Brain microvascular endothelial cell (primary cell): ENCODE measurements at places on chromosomes 7 and 10.

DNA sequence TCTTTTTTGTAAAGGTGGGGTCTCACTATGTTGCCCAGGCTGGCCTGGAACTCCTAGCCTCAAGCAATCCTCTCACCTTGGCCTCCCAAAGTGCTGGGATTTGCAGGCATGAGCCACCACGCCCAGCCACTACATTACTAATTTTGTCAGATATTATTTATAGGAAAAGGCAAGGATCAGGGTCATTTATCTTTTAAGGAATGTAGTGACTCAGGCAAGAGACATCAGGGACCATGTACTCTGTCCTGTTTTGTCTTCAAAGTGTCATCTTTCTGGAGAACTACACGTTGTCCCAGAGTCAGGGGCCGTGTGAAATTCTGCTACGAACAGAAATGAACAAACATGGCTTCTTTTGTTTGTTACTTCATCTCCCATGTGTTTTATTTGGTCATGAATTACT, 105.3 kb downstream of the NPTX2 start:
- no peak for DNase-seq

DNA sequence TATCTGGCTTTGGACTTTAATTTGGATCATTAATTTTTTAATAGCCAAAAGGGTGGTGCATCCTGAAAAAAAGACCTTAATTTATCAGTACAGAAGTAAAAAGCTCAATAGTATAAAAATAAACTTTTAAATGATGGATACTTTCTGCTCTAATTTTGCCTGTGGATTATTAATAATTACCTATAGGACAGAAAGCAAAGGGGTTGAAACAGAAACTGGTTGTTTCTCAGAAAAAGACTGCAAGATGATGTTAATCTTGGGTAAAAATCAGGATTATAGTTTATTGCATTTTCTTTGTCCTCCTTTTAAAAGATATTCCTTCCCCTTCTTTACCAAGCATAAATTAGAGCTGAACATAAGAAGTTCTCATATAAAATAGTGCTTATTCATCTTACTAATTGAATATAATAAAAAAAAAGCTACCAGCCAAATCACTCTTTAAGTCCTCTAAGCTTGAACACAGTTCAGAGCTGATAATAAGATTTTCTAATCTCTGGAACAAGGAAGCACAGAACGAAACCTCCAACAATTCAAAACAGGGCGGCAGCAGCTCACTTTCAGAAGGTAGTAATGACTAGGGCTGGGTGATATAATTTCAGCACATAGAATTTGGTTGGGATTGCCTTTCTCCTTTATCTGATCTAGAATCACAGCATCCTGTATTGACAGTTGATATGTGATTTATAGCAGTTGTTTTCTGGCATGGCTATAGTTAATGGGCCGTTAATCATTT, 8.1 kb upstream of the GPR85 start:
- DNase-seq: no peak

DNA sequence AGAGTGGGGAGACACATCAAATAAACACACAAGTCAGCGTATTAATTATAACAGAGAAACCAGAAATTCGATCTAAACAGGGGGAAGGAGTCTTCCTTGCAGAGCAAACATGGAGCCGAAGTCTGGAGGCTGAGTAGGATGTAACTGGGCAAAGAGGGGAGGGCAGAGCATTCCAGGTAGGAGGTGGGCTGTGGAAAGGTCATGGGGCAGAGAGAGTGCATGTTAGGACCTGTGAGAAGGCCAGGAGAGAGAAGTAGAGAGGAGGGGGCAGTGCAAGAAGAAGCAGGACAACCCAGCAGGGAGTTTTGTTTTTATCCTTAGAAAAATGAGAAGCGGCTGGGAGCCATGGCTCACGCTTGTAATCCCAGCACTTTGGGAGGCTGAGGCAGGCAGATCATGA, 130.8 kb upstream of the GPR26 start:
- no peak for DNase-seq

DNA sequence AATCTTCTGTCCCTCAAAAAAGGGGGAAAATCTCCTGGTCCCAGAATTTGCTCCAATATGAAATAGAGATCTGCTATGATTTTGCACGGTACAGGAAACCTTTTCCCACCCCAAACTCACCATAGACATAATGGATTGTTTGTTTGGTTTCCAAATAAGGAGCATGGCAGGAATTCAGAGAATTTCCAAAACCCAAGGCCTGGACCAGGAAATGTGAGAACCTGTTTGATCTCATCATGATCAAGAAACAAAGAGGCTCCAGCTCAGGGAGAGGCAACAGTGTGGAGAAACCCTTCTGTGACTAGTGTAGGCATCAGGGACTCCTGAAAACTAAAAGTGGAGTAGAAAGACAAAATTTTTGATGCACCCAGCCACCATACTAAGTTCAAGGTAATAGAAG, 1548.1 kb upstream of the LRRTM3 start:
- DNase-seq: no peak

GRCh38 chr10:43292755-43293676, 26.2 kb upstream of the RASGEF1A start:
- peak; percentile 49 for DNase-seq

DNA sequence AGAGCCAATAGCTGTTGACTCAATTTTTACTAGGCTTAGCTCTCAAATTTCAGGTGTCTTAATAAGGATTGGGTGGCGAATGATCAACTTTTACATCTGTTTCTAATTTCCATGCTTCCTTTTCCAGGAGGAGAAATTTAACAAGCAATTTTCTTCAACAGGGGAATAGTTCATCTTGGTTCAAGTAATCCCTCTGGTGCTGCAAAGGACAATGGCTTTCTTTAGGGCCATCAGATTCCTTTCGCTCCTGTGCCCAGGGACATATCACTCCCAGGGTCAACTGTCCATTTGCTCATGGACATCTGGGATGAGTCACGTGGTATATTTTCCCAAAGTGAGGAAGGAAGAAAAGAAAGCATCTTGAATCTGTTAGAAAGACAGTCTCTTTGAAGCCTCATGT, 313.3 kb downstream of the FRMD4A start:
- no peak for DNase-seq

- DNase-seq: no peak
Observed at GRCh38 chr7:159175792-159176191, 31.1 kb upstream of the VIPR2 start.

GRCh38 chr7:140084972-140085371, 22.2 kb upstream of the PARP12 start:
- no peak for DNase-seq

- no peak for DNase-seq
Observed at GRCh38 chr7:44880317-44881018, 4.9 kb downstream of the PURB start.

DNA sequence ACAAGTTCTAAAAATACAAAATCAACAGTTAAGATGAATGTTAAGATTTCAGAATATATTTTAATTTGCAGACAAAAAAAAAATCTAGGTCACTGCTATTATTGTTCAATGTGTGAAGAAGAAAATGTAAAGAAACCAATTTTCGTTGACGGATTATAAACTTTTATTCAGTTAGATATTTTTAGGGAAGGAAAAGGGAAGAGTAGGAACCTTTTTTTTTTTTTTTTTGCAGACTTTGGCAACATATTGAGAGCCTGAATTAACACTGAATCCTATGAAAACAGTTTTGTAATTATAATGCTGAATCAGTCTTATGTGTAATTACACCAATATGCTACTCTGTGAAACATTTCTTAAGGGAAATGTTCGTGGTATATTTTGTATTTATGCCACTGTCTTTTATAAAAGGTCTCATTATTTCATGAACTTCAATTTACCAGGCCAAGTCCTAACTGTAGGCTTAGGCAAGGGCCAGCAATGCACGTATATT, 106.3 kb downstream of the ST8SIA6 start:
- no peak for DNase-seq

DNA sequence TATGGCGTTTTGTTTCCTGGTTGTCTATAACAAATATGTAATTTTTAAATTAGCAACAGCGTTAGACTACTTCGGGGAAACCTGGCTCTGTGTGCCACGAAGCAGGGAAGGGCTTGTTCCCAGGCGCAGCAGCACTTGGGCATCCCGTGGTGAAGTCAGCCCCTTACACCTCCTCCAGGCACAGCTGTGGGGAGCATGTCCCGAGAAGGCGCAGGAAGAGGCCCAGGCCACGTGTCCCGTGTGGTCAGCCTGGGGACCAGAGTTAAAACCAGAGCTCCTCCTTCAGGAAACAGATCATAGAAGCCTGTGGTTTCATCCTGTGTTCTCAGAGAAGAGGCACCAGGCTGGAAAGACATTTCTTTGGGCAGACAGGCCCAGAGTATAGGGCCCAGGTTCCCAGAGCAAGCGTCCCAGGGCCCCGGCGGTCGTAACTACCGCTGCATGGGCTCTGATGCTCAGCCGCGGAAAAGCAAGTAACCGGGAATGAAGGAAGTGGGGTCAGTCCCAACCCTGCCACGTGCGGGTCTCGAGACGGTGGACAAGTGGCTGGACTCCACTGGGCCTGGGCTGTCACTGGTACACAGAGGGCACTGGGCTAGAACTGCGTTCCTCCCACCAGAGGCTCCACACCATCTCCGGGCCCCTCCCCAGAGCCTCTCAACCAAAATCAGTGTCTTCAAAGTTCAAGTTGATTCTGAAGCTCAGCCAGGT, 7.1 kb downstream of the NUDT1 start:
- peak; percentile 94 for DNase-seq

GRCh38 chr7:83271212-83272099, 108.8 kb upstream of the PCLO start:
- DNase-seq: peak; percentile 34
